NCI-H524 treated with DMSO at 0.1 percent for 48 hours (cell line): ENCODE measurements at places on chromosomes 12 and 14.
A peak's percentile ranks its signal among the peaks of the same experiment; 100 is the strongest.

- DNase-seq: no peak
These were observed 171.5 kb downstream of the PTPN11 start for GRCh38 chr12:112590281-112590680.

- no peak for DNase-seq
These were observed 47.6 kb upstream of the PPP1CC start for GRCh38 chr12:110790301-110790700.

- no peak for DNase-seq
These were observed 47.9 kb downstream of the NTF3 start for GRCh38 chr12:5479761-5480160.

GRCh38 chr12:15323480-15323879 is 1.2 kb downstream of the PTPRO start:
- DNase-seq: no peak

GRCh38 chr14:76930549-76930948 is 98.0 kb downstream of the IRF2BPL start:
- DNase-seq: no peak

DNA sequence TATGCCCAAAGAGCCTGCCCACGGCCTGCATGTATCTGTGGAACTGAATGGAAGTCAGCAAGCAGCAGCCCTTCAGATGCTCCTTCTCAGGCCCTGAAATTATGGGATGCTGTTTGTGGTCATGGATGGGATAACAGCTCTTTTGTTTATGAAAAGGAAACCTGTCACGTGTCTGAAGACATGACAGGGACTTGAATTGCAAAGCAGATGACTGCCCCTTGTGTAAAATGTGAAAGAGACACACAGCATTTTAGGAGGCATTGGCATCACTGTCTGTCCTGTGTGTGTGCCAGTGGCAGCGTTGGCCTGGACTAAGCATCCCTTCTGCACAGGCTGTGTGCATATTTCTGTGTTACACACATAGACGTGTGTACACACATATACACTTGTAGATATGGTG is 192.1 kb downstream of the VRK1 start:
- no peak for DNase-seq

- DNase-seq: no peak
These were observed 3.3 kb downstream of the PPP1R3E start for GRCh38 chr14:23299211-23299957.

GRCh38 chr14:94485944-94486841 is 10.2 kb upstream of the SERPINA9 start:
- DNase-seq: peak; percentile 26

- DNase-seq: no peak
These were observed 30.4 kb upstream of the GZMB start for GRCh38 chr14:24664366-24664765.

DNA sequence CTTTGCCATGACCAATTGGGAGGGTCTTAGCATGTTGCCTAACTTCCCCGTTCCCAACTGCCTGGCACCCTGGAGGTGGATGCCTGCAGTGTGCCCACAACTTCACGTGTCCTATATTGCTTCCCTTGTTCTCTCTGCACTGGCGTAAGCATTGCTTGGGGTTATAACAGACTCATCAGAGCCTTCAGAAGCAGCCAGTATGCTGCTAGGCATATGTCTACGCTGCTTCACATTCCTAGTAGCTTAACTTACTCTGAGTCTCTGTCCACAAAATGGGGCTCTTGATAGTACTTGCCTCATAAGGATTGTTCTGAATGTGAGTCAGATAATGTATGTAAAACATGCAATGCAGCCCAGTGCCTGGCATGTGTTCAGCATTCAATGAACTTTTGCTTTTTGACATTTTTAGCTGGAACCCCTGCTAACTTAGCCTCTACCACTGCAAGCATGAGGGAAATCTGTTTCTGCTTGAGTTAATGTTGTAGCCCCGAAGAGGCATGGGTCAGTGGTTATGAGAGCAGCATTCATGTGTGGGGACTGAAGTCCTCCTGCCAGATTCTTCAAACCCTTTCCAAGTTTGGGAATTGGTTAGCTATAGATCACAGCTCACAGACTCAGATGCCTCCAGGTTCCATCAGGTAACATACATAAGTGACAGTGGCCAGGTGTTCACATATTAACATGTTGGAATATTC is 2.8 kb downstream of the SLC5A8 start:
- DNase-seq: no peak

DNA sequence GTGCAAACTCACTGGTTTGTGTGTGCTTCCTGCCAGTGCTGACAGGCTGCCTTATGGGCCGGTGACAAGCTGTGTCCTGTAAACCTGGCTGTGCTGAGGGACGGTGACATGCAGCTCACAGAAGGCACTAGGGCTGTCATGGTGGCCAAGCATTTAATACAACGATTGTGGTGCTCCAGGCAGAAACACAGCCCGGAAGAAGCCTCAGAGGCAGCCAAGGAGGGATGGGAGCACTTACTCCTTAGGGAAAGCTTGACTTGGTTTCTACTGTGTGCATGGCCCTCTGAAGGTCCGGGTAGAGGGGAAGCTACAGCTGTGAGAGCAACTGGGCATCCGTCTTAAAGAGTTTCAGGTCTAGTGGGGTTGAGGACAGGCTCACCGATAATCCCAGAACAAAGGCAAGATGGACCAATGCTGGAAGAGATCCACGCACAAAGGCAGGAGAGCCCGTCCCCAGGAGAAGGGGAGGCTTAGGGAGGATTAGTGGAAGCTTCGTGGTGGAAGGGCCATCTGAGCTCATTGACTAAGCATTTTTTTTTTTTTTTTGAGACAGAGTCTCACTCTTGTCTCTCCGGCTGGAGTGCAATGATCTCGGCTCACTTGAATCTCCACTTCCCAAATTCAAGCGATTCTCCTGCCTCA is 10.7 kb upstream of the MCRS1 start:
- no peak for DNase-seq

DNA sequence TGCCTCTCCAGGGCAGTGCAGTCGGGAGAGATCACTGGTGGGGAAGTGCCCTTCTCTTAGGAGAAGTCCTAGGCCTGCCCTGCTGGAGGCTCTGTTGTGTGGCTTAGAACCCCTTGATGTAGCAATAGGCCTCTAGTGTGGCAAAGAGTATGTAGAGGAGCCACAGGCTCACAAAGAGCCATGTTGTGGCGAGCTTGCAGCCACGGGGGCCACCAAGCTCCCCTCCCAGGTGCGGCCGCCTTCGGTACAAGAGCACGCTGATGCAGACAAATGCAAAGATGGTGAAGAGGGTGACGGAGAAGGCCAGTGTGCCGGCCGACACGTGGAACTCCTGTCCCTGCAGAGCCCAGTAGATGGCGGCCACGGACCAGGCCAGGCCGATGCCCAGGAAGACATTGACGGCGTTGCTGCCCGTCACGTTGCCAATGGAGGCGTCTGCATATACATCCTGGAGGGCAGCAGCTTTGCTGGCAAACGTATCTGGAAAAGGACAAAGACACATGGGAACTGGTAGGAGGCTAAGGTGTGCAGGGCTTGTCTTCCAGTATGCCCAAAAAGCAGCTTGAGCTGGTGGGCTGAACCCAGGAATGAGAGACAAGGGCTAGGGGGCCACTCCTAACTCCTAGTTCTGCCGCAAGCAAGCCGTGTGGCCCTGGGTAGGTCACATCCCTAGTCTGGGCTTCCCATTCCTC is 142.8 kb downstream of the SLC8A3 start:
- peak; percentile 73 for DNase-seq

DNA sequence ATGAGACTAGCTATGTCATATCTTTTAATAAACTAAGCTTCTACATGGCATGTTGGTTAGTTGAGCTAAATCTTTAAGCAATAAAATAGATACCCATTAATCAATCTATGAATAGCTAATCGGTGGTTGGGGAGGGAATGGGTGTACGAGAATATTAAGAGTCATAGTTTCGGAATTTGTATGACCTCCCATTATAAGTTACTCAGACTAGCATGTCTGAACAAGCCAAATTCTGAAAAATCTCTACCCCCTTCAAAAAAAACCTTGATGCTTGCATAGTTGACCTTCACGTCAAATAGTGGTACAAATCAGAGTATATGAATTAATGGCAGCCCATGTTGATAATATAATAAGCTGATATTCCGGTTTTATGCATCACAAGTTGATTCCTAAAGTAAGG is 60.0 kb downstream of the PLEKHG7 start:
- no peak for DNase-seq

- no peak for DNase-seq
These were observed 22.8 kb downstream of the COX8C start for GRCh38 chr14:93369713-93370266.

GRCh38 chr12:118355843-118356242 is 16.9 kb downstream of the TAOK3 start:
- DNase-seq: no peak

- DNase-seq: no peak
These were observed 27.2 kb upstream of the PNMA1 start for GRCh38 chr14:73741386-73741875.

GRCh38 chr12:131603939-131604795 is 106.7 kb upstream of the SFSWAP start:
- no peak for DNase-seq

DNA sequence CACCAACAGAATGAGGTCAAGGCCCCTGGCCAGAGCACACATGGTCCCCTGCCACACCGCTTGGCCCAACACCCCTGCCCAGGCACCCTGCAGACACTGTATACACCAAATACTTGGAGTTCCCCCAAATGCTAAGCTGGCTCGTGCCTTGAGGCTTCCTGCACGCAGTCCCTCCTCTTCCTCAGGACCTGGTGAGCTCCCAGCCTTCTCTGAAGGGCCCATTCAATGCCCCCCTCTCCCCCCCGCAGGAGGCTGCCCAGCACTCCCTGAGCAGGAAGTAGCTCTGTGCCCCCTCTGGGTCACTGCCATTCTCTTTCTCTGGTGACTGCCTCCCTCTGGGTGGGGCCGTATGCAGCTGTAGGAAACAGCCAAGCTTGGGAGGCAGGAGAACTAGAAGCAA is 75.3 kb downstream of the ITPK1 start:
- DNase-seq: no peak

GRCh38 chr14:35385042-35385839 is 19.3 kb downstream of the NFKBIA start:
- peak; percentile 24 for DNase-seq

GRCh38 chr14:105165134-105165704 is 3.4 kb downstream of the JAG2 start:
- DNase-seq: peak; percentile 16

DNA sequence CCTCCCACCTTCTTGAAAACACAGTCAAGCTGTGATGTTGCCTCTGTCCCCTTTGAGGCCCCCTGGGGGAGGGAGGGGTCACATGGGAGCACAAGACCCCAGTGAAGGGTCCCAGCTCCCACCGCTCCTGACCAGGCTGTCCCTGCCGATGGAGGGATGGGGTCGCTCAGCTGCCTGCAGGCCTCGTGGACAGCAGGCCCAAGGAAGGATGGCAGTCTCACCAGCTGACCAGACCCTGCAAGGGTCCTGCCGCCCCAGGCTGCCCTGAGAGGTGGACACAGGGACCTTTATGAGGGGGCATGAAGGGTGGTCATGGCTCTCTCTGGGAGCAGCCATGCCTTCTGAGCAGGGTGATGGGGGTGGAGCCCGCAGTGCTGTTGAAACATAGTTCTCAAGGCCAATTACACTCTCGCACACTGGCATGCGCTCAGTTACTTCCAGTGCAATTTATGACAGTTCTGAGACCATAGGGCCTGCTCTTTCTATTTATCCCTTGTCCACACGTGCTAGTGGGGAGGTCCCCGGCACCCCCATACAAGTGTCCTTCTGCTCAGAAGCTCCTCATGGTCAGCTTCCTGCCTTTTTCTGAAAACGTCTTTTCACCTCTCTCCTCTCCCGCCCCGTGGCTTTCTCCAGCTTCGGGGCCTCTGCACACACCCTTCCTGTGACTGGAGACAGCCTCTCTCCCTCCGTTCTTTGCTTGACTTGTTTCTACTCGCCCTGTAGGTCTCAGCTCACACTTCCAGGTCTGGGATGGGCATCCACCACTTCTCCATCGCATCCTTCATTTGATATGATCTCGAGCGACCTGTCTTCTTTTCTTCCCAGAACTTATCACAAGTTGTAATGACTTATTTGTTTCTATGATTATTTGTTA is 313.1 kb downstream of the ADGRD1 start:
- DNase-seq: no peak

DNA sequence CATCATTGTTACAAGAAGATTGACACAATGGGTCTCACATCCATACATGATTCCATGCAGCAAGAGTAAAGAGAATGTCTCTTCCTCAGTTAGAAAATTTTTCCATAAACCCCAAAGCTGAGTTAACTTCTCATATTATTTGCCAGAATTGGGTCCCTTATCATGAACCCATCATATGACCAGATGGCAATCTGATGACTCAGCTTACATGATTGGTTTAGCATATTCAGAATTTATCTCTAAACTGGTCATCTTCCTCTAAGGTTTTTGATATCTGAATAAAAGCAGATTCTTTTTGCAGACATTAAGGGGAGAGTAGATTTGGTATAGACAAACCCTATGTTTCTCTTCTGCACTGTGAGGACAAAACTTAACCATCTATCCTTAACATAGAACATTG is 174.9 kb downstream of the PIK3C2G start:
- DNase-seq: no peak

- DNase-seq: no peak
These were observed 11.4 kb downstream of the AKT1 start for GRCh38 chr14:104784218-104784568.

DNA sequence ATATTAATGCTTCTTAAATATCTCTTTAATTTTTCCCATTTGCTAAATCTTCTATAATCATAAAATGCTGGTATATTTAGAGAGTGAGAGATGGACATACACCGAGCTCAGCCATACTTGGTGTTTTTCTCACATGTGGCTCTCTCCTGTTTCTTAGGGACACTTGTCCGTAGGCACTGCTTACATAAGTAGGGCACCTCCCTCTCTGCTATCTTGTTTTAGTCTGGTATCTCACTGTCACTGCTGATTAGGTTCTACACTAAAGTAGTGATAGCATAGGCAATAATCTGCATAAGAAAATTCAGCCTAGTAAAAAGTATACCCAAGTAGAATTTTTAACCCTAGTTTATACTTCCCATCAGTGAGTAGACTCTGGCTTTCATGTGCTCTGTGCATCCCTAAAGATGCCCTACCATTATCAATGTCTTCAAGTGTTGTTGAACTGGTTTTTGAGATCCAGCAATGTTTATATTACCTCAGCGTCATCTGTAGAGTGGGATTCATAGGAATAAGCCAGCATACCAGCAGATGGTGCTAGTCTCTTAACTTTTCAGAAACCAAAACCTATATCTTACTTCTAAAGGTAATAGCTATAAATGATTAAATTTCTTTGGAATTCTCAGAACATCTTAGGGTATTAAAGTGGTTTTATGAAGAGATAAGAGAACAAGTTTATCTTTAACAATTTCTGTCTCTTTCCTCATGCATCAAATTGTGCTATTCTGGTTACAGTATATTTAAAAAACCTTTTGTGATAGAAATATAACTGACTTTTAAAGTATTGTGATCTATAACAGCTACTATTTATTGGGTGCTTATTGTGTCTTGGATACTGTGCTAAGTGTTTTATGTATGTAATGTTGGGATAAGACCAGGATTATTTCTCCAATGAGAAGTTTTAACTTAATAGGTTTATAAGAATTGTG is 32.9 kb downstream of the ARID2 start:
- peak; percentile 10 for DNase-seq

- DNase-seq: no peak
These were observed 111.1 kb upstream of the SCAF11 start for GRCh38 chr12:46101485-46101869.

- peak; percentile 50 for DNase-seq
These were observed 4.0 kb downstream of the CHD4 start for GRCh38 chr12:6603095-6603567.
